ENCODE measurements at places on chromosomes 2 and 18. TPM values are rescaled to one million over a fixed set of nuclear protein-coding genes. Genes with fewer than 3 reads are reported as not detected.

STON1 gene
- 11.3 TPM for total RNA-seq

UGT1A10 gene
- not detected for total RNA-seq

CCL20 gene
- total RNA-seq = 2.1 TPM

GPR45 gene
- total RNA-seq = not detected

EMX1 gene
- total RNA-seq = not detected

RPRD1A gene
- 48.9 TPM for total RNA-seq

CDH19 gene
- 0.09 TPM for total RNA-seq

LRP1B gene
- total RNA-seq = 0.18 TPM

SEPTIN10 gene
- 125 TPM for total RNA-seq

TCF23 gene
- not detected for total RNA-seq

RANBP2 gene
- total RNA-seq = 83.9 TPM

TUBB8B gene
- not detected for total RNA-seq

DRC1 gene
- 0.27 TPM for total RNA-seq

GALR1 gene
- not detected for total RNA-seq

ZSWIM2 gene
- total RNA-seq = not detected

COL4A3 gene
- total RNA-seq = 0.19 TPM

CYS1 gene
- total RNA-seq = 0.19 TPM

RGPD6 gene
- total RNA-seq = 44.7 TPM

MEMO1 gene
- total RNA-seq = 30.4 TPM

LHCGR gene
- total RNA-seq = not detected

CYTIP gene
- not detected for total RNA-seq

C1D gene
- 12.1 TPM for total RNA-seq

KCNF1 gene
- total RNA-seq = 0.09 TPM

NAT8 gene
- not detected for total RNA-seq

ARL6IP6 gene
- 20.4 TPM for total RNA-seq

CD8B2 gene
- total RNA-seq = not detected

MC5R gene
- not detected for total RNA-seq

CRIM1 gene
- 1,178 TPM for total RNA-seq

PLA2R1 gene
- 20.0 TPM for total RNA-seq

GRHL1 gene
- total RNA-seq = 0.63 TPM

GPR39 gene
- total RNA-seq = 0.38 TPM

DHRS9 gene
- 17.0 TPM for total RNA-seq

STEAP3 gene
- 13.3 TPM for total RNA-seq

SDC1 gene
- 0.47 TPM for total RNA-seq

CXCR1 gene
- total RNA-seq = not detected

ACTR2 gene
- 134 TPM for total RNA-seq

IL18RAP gene
- total RNA-seq = not detected

TRIM43 gene
- total RNA-seq = not detected

SAG gene
- total RNA-seq = not detected

AQP12B gene
- total RNA-seq = not detected

SCN2A gene
- under 0.01 TPM for total RNA-seq

ICOS gene
- total RNA-seq = not detected

SLC30A3 gene
- not detected for total RNA-seq

IFIH1 gene
- total RNA-seq = 4.9 TPM

CNGA3 gene
- not detected for total RNA-seq

SPATA3 gene
- not detected for total RNA-seq

ESPNL gene
- total RNA-seq = not detected

GULP1 gene
- 35.5 TPM for total RNA-seq

KRCC1 gene
- total RNA-seq = 15.4 TPM

RIT2 gene
- total RNA-seq = not detected

ARHGEF4 gene
- total RNA-seq = 0.09 TPM

ANKRD30B gene
- total RNA-seq = not detected

MREG gene
- 5.2 TPM for total RNA-seq

KIDINS220 gene
- 48.5 TPM for total RNA-seq

PAX3 gene
- 1.2 TPM for total RNA-seq

CYRIA gene
- total RNA-seq = 27.4 TPM

PDCL3 gene
- 23.6 TPM for total RNA-seq

PFN4 gene
- total RNA-seq = 0.18 TPM

Data from endothelial cell of coronary artery (primary cell).